ENCODE measurements at places on chromosomes 7 and 10.

DNA sequence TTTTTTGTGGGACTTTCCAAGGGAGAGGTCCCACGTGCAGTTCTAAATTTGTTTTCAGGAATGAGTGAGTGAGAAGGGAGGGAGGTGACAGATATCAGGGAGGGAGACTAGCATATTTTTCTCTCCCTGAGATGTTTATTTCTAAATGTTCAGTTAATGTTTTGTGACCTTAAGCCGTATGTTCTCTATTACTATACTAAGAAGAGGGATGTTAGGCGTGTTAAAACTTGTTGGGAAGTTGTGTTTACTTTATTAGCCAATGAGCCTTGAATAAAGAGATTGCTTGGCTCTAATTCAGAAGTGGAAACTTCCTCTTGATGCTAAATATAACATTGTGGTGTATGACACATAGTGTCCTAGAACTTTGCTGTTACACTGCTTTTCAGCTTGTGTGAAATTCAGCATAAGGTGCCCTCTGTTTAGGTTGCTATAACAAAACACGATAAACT is 37.3 kb downstream of the DNAH11 start:
- no peak for DNase-seq

- DNase-seq = no peak
These were observed 32.1 kb upstream of the GTF2I start for GRCh38 chr7:74625446-74625845.

DNA sequence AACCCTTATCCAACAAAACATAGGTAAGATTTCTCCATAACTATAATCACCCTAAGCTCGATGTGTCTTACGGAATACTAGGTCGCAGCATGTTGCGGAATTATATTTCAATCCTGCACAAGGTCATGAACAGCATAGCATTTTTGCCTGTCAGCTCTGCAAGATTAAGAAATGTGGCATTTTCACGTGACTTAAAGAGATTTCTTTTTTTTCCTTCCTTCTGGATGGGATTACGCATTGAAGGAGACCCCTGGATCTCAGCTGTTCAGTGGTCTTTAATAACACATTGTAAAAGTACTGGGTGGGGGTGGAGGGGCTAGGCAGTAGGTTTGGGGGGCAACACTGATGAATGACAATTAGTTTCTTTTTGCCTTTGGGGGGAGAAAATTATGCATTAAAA is 106.7 kb downstream of the CUBN start:
- DNase-seq = no peak

- no peak for DNase-seq
These were observed 5.8 kb upstream of the C1QL3 start for GRCh38 chr10:16527452-16527851.

GRCh38 chr10:52949899-52950298 is 177.3 kb upstream of the MBL2 start:
- DNase-seq = no peak

GRCh38 chr7:3678314-3678810 is 377.3 kb downstream of the SDK1 start:
- no peak for DNase-seq

DNA sequence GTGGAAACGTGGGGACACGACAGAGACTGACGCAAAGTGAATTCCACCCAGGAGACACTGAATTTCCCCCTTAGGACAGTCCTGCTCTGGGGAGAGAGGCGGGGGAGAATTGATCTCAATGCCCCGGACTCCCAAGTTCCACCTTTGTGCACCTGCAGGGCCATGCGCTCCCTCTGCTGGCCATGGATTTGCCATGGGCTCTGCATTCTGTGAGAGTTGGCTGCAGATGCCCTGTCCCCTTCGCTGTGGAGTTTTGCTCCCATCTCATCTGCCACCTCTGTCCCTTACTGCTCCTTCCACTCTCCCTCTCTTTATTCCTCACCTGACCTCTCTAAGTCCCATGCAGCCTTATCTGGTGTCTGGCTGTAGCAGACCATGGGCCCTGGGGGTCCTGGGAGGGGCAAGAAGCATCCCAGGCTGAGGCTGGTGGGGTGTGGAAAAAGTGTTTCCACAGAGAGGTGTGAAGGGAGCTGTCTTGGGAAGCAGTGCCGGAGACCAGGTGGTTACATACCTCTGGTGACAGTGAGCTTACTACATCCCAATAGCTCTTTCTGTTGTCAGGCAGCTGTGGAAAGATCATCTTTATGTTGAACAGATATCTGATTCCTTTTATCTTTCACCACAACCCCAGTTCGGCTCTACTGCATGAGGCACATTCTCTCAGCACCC is 14.3 kb downstream of the GHRHR start:
- DNase-seq = no peak

GRCh38 chr10:5105626-5106025 is 11.4 kb downstream of the AKR1C3 start:
- no peak for DNase-seq

DNA sequence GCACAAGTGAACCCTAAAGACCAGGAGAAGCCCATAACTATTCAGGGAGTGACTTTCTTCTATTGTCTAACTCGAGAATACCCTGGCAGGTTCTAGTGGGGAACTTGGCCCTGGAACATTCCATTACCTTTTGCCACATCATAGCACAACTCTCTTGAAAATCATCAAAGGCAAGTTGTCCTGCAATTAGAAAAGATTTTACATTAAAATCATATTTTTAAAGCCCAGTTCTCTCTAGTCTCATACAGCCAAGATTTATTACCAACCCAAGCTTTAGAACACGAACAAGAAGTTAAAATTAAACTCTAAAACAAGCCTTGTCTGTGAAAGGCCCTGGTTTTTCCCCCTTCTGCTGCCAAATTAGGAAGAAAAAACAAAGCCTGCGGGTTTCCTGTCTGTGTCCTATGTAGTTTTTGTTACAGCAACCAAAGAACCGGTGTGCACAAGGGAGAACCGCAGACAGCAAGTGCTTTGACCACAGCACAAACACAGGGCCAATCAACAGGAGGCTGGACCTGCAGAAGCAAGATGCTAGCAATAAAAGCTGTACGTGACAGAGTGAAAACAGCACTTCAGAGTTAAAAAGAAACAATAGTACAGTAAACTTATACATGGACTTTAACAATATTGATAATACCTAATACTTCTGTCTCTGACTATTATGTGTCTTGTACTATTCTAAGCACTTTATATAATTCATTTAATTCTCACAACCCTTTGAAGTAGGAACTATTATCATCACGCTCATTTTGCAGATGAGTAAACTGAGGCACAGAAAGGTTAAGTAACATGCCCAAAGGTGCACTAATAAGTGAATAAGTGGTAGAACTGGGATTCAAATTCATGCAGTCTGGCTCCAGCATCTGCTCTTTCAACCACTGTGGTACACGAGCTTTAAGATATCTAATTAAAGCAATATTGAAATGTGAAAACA is 65.8 kb downstream of the STK17A start:
- DNase-seq = peak; percentile 66

DNA sequence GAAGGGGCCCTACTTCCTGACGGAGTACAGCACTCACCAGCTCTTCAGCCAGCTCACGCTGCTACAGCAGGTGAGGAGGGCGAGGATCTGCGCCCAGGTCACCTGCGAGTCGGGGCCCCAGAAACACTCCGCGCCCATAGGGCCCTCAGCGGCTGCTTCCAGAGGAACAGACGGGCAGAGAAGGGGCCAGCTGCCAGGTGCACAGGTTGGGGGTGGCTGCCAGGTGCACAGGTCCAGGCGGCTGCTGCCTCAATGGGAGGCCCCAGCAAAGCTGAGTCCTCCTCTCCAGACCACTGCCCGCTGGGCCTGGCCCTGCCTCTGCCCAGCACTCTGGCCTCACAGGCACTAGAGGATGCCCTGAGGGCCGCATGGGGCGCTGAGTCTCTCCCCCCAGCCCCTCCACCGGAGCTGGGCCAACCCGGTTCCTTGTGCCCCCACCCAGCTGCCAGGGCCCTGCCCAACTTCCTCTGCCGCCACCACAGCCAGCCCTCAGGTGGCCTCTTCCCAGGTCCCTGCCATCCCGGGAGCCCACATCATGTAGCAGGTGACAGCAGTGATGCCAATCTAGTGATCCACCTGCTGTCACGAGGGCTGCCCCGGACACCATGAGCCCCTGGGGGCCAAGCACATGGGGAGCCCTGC is 17.0 kb upstream of the UTF1 start:
- DNase-seq = no peak

- no peak for DNase-seq
These were observed 44.4 kb downstream of the GPAM start for GRCh38 chr10:112139176-112139575.

- DNase-seq = no peak
These were observed 124.2 kb downstream of the ABCA13 start for GRCh38 chr7:48295296-48295971.

DNA sequence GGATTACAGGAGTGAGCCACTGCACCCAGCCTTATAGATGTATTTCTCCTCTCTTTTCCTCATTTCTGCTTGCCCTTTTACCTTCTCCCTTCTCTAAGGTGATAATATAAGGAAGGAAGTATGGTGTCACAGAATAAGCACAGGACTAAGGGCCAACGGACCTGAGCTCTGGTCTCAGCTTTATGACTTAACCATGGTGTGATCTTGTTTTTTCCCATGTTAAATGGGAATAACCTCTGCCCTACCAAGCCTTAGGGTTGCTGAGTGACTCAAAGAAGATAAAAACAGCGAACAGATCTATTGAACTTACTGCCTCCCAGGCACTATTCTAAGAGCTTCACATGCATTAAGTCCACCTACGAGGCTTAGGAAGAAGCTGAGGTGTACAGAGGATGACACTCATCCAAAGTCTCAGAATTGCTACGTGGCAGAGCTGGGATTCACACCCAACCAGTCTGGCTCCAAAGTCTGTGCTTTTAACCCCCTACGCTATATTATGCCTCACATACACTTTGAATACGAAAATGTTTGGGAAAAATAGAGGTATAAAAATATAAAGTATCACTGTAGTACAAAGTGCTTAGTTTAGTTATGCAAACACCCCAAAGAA is 5.6 kb downstream of the UROS start:
- DNase-seq = no peak

DNA sequence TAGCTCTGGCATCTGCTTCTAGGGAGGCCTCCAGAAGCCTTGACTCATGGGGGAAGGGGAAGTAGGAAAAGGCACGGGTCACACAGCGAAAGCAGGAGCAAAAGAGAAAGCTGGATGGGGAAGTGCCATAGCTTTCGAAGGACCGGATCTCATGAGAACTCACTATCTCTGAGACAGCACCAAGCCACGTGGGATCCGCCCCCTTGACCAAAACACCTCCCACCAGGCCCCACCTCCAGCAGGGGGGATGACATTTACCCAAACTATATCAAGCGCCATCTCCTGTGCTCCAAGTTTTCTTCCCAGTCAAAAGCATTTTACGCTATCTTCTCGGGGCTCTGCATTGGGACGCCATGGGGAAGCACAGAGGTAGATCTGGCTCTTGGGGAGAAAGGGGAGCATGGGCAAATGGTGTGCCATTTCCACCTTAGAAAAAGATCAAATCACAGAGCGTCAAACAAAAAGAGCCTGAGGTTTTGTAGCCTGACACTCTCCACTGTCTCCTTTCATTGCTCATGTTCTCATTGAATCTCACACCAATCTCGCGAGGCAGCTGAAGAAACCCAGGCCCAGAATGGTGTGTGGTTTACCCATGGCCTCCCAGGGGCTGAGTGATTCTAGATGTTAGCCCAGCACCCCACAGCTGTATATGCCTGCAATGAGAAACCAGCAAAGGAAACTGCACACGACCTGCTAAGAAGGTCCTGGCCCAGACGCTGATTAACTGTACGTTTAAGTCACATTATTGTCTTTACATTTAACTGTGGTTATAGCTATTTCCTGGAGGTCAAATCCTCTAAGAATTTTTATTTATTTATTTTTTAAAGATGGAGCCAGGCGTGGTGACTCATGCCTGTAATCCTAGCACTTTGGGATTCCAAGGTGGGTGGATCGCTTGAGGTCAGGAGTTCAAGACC is 8.1 kb upstream of the OLAH start:
- no peak for DNase-seq

GRCh38 chr7:10802011-10802410 is 171.7 kb upstream of the PHF14 start:
- no peak for DNase-seq

DNA sequence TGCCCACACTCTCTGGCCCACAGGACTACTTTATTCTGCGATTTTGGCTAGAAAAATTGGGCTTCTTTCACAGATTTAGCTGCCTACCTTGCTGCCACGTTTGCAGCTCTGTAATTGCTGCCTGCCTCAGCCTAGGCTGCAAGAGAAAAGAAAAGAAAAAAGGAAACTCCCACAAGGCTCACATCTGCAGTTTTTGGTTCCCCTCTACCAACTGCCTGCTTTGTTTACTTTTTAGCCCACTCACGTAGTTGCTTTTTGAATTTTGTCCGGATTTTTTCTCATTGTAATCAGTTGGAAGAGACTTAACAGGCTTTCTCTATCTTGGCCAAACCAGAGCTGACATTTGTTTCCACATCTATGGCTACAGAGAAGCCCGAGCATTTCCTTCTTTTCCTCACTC is 24.3 kb downstream of the SUN3 start:
- no peak for DNase-seq

GRCh38 chr7:106499897-106500296 is 161.1 kb downstream of the CCDC71L start:
- no peak for DNase-seq

DNA sequence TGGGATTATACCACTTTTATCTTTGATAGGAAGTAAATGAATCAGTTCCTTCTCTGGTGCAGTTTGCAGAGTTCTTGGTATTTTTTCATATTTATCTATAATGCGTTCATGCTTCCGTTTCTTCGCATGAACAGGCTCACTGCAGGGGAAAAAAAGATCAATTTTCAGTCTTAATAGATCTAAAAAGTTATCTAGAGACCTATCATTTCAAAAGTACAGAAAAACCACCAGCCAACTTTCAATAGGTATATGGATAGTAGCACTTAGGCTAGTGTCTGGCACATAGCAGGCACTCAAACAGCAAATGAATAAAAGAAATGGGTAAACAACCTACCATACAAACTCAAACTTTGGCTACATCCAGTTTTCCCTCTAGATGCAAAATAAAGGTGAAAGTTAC is 5.5 kb downstream of the NOC3L start:
- DNase-seq = no peak

GRCh38 chr7:144439717-144440205 is 36.3 kb upstream of the NOBOX start:
- DNase-seq = no peak

- DNase-seq = no peak
These were observed 21.9 kb upstream of the CABCOCO1 start for GRCh38 chr10:61640856-61641255.

All from KG1 (cell line).